ENCODE measurements at places on chromosomes 12 and 14.

- no peak for DNase-seq
Measured at GRCh38 chr12:68189821-68190242, 30.3 kb upstream of the IFNG start.

DNA sequence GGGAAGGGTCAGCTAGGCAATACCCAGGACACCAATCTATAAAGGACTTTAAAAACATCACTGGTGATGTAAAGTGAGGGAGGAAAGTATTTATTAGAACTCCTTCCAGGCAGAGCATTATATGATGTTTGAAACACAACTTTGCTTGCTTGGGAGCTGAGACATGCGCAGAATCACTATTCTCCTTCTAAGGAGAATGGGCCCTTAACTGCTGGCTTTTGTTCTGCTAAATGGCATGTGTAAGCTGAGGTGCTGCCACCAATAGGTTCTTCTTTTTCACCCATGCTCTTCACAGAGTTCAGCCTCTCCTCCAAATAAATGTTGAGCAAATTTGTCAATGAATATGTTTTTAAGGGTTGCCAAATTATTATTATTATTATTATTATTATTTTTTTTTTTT is 3.9 kb downstream of the STAC3 start:
- no peak for DNase-seq

DNA sequence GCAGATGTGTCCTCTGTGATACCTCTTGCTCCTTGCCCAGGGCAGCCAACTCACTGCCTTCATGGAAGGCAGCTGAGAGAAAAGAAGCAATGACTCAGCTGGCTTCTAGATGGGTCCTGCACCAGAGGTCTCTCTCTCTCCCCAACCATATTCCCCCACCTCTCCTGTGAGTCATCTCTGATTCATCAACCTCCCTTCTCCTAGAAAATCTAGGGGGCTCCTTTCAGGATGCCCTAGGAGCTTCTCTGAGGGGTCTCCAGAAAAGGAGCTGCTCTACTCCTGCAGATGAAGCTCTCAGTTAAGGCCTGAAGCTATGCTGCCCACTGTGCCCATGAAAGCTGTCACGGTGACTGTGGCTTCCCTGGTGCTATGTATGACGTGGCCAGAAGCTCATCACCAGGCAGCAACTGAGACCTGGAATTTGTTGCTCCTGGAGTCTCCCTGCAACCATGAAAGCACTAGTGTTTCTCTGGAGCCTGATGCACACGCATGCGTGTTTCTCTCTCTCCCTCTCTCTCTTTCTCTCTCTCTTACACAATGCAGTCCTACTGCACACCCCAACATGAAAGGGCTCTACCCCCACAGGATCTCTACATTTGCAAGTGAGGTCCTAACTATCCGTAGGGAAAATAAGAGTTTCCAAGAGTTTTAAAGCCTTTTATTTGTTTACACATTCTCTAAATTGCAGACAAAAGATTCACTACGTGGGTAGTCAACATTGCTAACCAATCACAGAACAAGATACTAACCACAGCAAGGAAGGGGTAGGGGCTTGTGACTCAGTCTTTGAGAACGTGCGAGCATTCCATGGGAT is 285.3 kb downstream of the DPF3 start:
- no peak for DNase-seq

GRCh38 chr14:35637269-35637668 is 103.3 kb downstream of the INSM2 start:
- no peak for DNase-seq

- DNase-seq: no peak
Measured at GRCh38 chr14:54716862-54717261, 149.9 kb downstream of the SAMD4A start.

DNA sequence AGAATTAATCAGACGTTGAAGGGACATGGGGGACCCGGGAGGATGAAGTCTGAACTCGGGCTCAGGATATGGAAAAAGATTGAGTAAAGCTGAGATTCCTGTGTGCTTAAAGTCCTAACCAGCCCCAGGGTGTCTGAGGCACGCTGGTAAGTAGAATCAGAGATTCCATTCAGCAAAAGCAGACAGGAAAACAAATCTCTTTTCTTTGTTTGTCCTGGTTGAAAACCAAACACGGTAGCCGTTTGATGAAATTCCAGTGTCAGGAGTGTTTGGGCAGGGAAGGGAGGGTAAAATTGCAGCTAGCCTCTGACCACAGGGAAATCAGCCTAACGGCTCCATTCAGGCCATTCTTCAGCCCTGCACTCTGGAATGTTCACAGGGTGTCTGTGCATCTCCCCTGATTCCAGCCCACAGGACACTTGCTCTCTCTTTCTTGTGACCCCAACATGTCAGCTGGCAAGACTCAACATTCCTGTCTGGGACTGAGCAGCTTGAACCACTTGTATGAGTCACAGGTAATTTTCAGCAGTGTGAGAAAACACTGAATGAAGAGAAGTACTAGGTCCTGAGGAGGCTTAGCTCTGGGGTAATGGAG is 31.0 kb downstream of the NINJ2 start:
- peak; percentile 77 for DNase-seq

DNA sequence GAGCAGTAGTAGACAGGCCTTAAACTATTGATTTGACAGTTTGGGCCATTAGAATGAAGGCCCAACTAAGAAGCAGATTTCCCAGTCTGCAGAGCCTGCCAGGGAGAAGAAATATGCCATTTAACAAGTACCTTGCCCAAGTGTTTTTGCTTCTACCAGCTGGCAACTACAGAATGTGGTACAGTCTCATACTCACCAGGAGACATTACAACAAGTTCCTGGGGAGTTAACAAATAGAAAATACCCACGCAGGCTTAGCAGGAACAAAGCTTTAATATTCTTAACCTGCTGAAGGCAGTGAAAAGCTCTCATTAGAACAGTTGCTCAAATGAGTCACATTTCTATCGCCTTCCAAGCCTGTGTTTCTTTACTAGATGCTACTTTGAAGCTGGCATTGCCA is 241.0 kb downstream of the TMEM117 start:
- no peak for DNase-seq

DNA sequence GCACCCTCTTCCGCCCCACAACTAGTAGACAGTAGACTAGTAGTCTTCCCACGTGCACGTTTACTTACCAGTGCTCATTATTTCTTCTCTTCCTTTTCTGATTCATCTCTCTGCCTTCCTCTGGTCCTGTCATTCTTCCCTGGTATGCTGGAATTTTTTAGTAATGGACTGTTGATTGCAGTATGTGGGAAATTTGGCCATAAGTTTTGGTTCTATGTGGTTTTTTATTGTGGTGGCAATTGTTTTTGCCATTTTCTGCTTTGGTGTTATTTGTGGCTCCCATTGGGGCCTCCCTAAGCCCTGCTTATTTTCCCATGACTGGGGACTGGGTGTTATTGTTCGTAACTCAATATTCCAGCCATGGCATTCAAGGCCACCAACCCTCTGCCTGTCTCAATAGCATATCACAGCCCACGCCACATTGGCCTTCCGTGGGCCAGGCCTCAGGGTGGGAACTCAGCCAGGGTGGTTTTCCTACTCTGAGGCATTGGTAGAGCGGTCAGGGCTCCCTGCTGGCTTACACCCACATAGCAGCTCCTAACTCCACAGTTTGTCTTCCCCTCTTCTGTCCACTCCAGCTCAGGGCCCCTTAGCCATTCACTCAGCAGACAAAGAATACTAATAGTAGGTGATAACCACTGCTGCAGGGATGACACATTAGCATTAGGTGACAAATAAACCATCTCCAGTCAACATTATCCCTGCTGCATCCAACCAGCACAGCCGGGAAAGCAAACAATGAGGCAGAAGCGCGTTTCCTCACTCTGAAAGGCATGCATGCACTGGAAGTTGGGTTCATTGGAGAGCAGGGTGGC is 321.5 kb downstream of the CACNA1C start:
- no peak for DNase-seq

DNA sequence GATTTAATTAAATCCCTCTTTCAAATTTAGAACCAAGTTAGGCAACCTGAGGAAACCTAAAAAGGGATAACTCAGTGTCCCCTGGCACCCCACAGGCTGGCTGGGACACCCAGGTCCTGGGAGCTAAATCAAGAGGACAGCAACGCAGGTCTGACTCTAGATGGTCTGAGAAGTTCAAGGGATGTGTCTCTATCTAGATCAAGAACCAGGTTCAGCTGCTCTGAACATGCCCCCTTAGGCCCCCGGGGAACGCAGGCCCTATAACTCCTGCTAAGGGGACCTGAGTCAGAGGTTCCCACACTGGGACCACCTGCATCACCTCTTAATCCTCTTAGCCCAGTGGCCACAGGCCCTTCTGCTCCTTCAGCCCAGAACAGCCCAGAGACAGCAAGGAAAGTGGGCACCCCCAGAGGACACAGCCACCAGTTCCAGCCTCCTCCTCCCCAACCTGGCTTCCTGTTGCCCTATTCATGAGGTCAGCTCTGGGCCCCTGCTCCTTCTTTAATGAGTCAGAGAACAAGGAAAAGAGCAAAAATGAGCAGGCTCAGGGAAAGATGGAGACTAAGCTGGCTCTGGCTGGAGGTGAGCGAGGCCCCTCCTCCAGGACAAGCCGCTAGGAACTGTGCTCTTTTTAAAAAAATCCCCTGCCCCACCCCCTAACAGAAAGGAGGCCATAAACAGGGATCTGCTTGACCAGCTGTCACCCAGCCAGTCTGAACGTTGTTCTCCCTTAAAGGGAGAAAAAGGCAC is 10.8 kb downstream of the PITPNM2 start:
- DNase-seq: peak; percentile 49

- no peak for DNase-seq
Measured at GRCh38 chr14:50045039-50045711, 71.2 kb downstream of the VCPKMT start.

GRCh38 chr14:100084591-100084990 is 19.4 kb downstream of the EVL start:
- no peak for DNase-seq

DNA sequence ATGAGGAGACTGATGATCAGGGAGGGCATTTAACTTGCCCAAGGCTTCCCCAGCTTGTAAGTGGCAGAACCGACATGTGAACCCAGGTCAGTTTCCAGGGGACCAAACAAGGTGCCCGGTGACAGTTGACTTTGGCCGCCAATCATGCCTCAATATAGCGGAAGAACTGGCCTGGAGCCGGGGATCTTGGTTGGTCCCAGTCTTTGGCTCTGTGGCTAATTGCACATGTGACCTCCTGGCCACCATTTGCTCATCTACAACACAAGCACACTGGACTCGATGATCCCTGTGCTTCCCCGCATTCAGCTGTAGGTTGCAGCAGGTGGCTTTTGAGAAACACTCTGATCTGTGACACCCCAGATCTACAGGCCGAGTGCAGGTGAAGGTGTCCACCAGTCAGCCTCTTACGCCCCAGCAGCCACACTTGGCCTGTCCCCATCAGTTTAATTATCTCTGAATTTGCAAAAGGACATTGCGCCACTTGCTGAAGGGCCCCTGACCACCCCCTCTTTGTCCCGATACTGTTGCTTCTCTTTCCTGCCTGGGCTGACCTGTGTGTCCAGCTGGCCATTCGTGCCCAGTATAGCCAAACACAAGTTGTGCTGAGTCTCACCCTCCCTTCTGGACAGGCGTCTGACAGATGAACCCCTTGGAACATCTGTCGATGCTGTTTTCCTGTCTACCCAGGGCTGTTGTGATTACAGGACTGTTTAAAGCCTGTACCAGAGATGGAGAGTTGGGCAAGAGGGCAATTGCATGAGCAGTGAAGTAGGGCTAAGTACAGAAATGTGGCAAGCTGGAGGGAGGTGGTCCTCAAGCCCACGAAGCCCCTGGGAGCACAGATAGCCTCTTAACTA is 14.1 kb downstream of the ACACB start:
- DNase-seq: no peak

- DNase-seq: no peak
Measured at GRCh38 chr14:50675597-50675996, 7.5 kb upstream of the SAV1 start.

- DNase-seq: no peak
Measured at GRCh38 chr14:73613046-73613383, 698 bp downstream of the ACOT6 start.

- DNase-seq: peak; percentile 36
Measured at GRCh38 chr14:92510972-92511371, 2.6 kb upstream of the RIN3 start.

GRCh38 chr12:93989949-93990348 is 158.4 kb upstream of the PLXNC1 start:
- no peak for DNase-seq

- no peak for DNase-seq
Measured at GRCh38 chr14:68076451-68076850, 256.9 kb downstream of the RAD51B start.

DNA sequence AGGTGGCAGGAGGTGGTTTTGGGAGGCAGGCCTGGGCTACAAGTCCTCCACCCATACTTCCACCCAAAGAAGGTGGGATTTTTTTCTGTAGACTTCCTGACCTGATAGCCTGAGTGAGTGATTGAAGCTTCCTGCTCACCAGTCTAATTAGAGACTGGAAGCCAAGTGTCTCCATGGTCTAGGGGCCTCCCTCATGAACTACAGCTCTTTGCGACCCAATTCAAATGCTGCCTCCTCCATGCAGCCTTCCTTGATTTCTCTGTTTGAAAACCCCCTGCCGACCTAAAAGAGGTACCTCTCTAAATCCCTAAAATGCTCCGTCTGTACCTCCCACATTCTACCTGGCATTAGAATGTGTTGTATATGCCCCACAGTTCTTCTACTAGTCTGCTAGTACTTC is 124.9 kb downstream of the PLXNC1 start:
- DNase-seq: no peak

- no peak for DNase-seq
Measured at GRCh38 chr12:31228811-31229792, 96.8 kb downstream of the SINHCAF start.

- peak; percentile 83 for DNase-seq
Measured at GRCh38 chr12:15322164-15323061, at the start of gene PTPRO. TSS of gene PTPRO (plus strand) at chr12:15322508.

DNA sequence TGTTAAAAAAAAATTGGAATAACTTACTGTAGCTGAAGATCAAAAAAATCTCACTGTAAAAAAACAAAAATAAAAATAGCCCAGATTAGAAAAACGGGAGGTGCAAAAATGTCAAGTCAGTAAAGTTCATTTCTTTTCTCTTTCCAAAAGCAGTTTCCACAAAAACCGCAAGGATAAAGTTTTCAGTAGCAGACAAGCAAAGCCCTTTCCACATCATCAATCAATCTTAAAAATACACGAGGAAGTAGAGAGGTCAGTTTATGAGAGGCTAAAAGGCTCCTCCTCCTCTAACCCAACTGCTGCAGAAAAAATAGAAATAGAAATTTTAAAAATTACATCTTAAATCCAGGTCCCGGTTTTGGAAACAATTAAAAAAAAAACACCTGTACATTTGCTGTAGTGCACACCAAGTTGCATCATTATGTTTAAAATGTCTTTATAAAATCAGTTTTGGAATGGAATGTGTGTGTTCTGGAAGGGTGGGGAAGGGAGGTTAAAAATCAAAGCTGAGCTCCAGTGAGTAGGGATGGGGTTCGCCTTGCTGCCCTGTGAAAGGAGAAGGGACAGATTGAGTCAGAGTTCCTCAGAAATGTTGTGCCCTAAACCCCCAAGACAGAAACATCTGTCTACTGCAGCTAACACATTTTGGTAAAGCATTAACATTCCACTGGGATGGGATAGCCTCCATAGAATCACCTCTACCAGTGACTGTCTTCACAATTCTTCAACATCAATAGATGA is 5.8 kb downstream of the HNRNPC start:
- DNase-seq: no peak
